Smooth muscle cell of the brain vasculature (primary cell): ENCODE measurements at places on chromosomes 12 and 14.
A peak's percentile ranks its signal among the peaks of the same experiment; 100 is the strongest.

DNA sequence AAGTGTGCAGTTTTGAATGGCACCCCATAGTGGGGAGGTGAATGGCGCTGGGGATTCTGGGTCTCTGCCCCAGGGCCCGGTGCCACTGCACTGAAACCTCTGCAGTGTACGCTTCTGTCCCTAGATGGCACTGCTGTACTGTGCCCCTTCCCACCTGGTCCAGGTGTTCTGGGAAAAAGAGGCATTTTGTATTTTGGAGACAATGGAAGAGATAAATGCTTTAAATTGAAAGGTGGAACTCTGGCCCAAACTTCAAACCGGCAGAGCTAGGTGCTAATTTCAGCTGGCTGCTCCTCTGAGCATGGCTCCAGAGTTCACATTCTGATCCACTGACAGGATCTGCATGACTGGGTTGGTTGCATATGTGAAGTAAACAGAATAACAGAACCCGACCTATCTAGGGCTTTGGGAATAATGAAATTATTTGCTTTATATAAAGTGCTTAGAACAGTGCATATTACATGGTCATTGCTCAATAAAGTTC, 52.2 kb downstream of the KRT80 start:
- DNase-seq: no peak

- no peak for DNase-seq
Observed at GRCh38 chr12:47553266-47553665, 152.6 kb downstream of the RPAP3 start.

- peak; percentile 10 for DNase-seq
Observed at GRCh38 chr14:97077253-97077653, 280.1 kb downstream of the VRK1 start.

DNA sequence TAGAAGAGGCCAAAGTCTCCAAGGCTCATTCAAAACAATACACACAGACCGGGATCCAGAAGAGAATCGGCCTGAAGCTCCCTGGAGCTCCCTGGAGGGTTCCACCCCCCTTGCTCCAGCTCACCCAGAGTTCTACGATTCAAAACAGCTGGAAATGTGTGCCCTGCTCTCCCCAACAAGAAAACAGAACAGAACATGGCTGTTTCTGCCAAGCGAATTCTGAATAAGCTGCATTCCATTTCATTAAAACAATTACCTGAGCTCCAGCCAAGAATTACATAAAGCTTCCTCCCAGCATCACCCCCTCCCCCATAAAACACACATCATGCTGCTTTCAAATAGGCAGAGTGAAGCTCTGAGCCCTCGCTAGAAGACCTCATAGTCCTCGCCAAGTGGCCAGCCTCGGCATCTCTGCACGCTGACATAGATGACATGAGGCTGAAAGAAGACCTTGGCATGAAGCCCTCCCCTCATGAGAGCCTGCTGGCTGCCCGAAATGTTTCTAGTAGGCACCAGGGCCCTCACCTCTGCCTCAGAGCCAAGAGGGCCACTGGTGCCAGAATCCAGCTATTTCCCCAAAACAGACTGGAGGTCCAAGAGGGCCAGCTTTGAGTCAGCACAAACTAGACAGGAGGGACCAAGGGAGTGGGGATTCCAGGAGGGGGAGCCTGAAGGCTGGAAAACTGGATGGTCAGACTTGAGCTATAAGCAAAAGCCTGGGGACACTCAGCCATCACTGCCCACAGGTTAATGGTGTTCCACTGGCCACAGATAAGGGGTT, 8.3 kb downstream of the PXN start:
- peak; percentile 85 for DNase-seq

DNA sequence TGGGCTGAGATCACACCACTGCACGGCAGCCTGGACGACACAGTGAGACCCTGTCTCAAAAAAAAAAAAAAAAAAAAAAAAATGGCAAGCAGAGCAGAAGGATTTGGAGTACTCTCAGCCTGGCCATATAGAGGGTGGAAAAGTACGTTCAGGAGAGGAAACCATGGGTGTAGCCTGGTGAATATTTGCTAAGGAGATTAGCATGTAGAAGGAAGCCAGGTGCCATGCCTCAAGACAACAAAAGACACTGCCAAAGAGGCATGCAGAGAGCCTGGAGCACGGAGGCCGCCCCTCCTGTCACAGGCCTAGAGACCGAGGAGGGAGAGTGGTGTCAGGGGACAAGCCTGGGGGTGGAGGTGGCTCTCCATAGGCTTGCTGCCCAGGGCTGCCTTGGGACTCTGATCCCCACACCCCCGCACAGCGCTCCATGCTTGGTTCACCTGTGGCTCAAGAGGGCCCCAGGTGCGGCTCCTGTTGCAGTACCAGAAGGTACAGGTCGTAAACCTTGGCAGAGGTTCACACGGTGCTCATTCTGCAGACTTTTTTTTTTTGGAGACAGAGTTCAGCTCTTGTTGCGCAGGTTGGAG, 27.9 kb upstream of the DEGS2 start:
- DNase-seq: no peak

DNA sequence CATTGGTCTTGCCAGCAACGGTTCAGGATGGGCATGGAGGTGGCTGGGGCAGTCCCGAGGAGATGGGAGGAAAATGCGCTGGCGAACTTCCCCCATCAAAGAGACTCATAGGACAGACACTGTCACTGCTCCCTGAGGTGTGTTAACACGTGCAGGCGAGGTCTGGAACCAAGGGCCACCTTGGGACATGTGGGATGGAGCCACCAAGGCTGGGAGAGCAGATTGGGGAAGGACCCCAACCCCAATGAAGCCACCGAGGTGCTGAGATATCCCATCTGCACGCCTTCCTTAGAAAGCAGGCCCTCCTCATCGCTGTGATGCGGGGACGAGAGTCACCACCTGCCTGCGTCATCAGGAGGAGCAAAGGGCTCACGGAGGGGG, 16.9 kb upstream of the BEGAIN start:
- no peak for DNase-seq
